ENCODE measurements at places on chromosomes 3 and 15.
A peak's percentile ranks its signal among the peaks of the same experiment; 100 is the strongest.

- DNase-seq = peak; percentile 33
Measured at GRCh38 chr15:63203451-63204090, 14.2 kb downstream of the RAB8B start.

- DNase-seq = no peak
Measured at GRCh38 chr3:52854013-52854412, 19.2 kb upstream of the MUSTN1 start.

DNA sequence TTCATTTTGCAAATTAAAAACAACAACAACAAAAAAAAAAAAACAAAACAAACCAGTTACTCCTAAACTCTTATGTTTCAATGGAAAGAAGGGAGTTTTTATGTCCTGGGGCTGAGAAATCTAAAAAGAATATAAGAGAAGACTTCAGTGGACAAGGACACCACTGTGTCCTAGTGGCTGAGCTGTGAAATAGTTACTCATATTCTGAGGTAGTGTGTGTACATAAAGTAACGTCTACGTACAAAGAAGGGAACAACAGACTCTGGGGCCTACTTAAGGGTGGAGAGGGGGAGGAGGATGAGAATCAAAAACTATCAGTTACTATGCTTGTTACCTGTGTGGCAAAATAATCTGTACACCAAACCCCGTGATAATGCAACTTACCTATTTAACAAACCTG, 6.0 kb upstream of the TP53BP1 start:
- DNase-seq = no peak

- no peak for DNase-seq
Measured at GRCh38 chr3:11438646-11439045, 166.4 kb downstream of the ATG7 start.

- no peak for DNase-seq
Measured at GRCh38 chr15:40618023-40618422, 24.0 kb downstream of the KNL1 start.

GRCh38 chr3:11718637-11719405, 75.1 kb upstream of the VGLL4 start:
- peak; percentile 45 for DNase-seq

GRCh38 chr3:9732080-9732739, 675 bp downstream of the BRPF1 start:
- DNase-seq = no peak

DNA sequence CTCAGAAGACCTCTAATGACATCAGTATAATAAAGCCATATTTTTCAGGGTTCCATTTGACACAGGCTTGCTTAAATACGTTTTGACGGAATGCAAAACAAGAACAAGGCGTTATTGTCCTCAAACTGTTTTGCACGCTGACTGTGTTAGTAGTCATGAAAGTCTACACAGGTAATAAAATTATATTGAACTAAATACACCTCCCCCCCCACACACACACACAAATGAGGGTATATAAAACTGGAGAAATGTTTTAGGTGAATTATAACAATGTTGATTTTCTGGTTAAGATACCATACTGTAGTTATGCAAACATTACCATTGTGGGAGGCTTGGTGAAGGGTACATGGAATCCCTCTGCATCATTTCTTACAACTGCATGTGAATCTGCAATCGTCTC, 257.1 kb upstream of the ARRDC4 start:
- DNase-seq = no peak

DNA sequence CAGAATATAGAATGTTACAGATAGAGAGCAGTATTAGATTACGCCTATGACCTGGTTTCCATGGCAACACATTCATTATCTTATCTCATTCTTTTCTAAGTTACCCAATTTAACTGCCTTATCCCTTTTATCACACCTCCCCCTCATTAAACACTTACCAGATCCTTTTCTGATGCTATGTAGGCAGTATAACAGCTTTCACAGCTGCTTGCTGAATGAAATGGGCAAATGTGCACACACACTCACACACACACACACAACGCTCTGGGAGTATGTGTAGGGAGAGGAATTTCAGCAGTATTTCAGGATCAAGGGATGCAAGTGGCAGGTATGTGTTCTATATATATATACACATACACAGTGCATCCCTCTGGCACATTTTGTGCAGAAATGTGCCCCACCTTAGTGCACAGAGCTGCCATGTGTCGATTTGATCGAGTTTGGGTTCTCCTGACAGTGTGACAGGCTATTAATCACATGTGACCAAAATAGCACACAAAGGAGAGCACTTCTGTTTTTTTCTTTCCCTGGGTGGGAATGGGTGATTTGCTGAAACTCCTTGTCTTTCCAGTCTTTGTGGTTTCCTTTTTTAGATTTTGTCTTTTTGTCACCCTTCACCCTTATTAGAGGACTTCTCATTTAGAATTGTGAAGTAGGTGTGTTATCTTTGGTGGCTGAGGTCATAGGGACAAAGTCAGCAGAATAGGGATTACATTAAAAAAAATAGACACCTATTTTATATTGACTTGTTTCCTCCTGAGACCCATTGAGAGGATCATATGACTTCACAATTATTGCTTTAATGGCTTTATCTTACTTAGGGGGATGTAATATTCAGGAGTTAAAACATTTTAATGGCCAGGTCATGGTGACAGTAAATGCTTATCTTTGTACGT, 553.7 kb downstream of the PDCD6IP start:
- DNase-seq = no peak

GRCh38 chr15:40454904-40455391, 14.2 kb downstream of the BAHD1 start:
- no peak for DNase-seq

DNA sequence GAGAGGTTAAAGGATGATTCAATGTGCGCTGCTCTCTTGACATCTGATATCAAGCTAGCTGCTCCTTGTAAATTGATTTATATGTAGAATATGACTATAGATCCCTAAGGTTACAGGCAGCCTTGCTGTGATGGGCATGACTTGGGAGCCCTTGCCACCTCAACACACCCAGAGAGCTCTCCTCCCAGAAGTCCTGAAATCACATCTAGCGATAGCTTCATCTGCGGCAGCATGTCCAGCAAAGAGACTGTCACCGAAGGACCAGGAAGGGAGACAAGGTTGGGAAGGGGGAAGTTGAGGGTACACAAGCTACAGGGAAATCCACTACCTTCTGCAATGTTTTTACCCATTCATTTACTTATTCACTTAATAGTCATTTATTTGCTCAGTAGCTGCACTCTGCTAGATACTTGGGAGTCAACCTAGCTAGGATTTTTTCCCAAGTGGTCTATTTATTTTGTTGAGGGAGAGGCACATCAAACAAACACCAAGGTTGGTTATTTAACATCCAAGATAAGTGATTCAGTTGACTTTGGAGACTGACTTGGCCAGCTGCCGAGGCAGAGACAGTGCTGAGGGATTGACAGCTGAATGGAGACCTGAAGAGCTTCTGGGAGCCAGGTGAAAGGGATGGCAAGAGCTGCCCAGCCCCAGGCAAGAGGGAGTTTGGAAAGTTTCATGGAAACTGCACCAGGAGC, 205.8 kb upstream of the IL12A start:
- DNase-seq = no peak

DNA sequence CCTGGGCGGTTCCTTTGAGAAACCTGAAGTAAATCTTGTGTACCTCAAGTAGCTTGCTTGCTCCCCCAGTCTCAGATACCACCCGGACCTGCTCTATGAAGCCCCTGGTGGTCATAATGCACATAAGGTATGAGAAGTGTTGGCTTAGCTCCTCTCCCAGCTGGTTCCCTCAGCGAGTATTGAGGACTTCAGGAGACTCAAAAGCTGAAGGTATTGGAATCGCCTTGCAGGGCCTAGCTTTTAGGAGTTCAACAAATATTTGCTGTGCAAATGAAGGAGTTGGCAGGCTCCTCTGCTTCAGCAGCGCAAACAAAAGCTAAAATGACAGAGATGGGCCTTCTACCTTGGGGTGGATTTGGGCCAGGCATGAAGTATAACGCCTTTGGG, 1.7 kb downstream of the CMTM8 start:
- DNase-seq = no peak

GRCh38 chr15:52328680-52329079, 33.1 kb upstream of the MYO5C start:
- DNase-seq = no peak

DNA sequence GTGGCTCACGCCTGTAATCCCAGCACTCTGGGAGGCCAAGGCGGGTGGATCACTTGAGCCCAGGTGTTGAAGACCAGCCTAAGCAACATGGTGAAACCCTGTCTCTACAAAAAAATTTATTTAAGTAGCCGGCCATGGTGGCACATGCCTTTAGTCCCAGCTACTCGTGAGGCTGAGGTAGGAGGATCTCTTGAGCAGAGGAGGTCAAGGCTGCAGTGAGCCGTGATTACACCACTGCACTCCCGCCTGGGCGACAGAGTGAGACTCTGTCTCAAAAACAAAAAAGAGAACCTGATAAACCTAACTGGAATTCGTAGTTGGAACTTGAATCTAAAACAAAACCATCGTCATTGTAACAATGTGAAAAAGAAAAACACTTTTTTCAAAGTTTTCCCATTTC, 57.1 kb downstream of the TCAIM start:
- no peak for DNase-seq

- no peak for DNase-seq
Measured at GRCh38 chr3:71206305-71207165, 377.0 kb downstream of the FOXP1 start.

DNA sequence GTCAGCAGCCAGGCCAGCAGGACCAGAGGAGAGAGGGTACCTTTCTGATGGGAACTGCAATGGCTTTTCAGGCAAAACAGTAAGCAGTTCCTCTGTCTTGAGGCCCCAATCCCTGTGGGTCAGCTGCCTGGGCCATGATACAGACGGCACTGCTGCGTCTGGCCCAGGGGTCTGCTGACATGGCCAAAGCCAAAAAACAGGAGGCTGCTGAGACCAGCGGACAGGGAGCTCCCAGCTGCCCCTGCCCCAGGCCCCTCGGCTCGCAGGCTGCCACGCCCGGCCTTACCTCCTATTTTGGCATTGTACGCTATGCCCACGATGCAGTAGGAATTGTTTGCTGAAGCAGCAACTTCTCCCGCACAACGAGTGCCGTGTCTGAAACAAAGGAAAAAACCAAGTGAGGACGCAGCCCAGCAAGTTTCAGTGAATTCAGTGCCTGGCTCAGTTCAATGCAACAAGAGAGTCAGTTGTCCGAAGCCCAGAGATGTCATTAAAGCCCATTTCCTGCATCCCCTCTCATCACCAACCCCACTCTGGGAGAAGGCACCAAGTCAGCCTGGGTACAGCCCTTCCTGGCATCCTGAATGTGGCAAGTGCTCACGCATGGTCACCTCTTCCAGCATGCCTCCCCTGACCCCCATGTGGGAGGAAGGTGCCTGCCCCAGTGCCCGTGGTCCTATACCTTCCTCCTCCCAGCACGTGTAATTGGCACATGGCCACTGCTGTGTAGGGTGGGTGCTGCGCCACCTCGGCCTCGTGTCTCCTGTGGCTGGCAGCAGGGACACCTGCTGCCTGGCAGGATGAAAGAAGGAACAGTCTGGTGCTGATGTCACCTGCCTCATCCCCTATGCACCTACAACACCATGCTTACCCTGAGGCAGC, 61.7 kb downstream of the PCSK6 start:
- no peak for DNase-seq

- DNase-seq = peak; percentile 45
Measured at GRCh38 chr3:39101022-39101689, 6.3 kb downstream of the GORASP1 start.

DNA sequence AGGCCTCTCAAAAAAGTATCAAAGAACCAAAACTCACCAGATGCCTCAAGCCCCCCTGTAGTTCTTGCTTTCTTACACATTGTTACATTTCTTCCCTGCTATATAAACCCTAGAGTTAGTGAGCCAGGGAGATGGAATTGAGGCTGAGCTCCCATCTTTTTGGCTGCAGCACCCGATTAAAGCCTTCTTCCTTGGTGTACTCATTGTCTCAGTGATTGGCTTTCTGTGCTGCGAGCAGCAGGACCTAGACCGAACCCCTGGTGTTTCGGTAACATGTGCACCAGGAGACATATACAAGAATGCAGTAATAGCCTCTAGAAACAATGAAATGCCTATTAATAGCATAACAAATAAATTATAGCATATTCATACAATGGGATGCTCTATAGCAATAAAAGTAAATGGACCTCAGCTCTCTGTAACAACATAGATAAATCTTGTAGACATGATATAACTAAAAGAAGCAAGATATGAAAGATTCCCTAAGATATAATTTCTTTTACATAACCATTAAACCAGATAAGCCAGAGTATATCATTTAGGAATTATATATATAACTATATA, 174.0 kb downstream of the NEK11 start:
- DNase-seq = no peak

GRCh38 chr3:170196833-170197232, 15.3 kb upstream of the PHC3 start:
- DNase-seq = peak; percentile 60

- no peak for DNase-seq
Measured at GRCh38 chr3:149421764-149422163, 44.3 kb upstream of the TM4SF1 start.

DNA sequence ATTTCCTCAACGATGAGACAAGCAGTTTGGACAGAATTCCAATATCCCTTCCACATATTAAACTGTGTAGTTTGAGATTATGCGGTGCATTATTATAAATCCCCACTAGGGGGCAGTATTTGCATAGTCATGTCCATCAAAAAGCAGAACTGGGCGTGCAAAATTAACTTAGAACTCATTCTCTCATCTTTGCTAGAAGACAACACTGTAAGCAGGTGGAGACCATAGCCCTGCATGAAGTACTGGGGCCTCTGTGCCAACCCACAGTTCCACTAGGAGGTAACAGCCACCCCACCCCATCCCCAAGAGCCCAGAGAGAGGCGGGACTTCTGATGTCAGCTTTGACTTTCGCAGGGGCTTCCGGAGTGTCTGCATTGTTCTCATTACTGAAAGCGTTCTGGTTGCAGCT, 106.6 kb upstream of the TMC3 start:
- DNase-seq = peak; percentile 43

DNA sequence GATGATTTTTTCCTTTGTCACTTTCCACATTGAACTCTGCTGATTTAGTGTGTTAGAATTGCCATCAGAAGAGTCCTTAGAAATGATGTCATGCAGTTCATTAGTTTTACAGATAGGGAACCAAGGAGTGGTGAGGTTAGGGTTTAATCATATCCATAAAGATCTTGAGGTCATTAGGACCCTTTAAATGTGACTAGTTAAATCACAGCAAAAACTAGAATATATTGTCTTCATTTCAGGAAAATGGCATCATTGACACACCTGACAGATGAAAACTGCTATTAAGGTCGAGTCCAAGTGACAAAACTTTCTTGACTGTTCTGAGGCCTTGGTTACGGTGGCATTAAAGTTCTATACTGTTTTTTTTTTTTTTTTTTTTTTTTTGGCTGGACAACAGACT, 50.5 kb downstream of the MBNL1 start:
- no peak for DNase-seq

GRCh38 chr3:20842594-20843436, 656.8 kb upstream of the SGO1 start:
- DNase-seq = no peak

DNA sequence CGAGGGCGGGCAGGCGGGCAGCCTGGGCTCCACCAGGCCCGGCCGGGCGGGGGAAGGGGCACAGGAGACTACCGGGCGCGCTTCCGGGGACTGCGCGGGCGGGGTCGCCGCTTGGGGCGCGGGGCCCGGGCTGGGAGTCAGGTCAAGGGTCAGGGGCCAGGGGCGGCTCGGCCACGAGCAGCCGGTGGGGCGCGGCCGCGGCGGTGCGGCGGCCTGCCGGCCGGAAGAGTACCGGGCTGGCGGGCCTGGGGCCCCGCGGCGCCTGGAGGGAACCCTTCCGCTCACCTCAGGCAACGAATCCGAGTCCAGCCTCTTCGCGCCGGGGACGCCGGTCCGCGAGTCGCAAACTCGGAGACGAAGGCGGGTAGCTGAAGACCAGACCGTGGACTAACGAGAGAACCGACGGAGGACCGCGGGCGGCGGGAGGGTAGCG, 225 bp downstream of the RHOA start:
- no peak for DNase-seq

All from A172 (cell line).